Stimulated activated CD4-positive, alpha-beta T cell treated with anti-CD3 and anti-CD28 coated beads, Interleukin-4, amount 100 ng/mL, for 24 hours (primary cell): ENCODE measurements at places on chromosomes 7 and 10.

- DNase-seq, result no peak
Observed at GRCh38 chr10:20993830-20994527, 96.9 kb upstream of the NEBL start.

GRCh38 chr10:122864901-122865300 lies 14.5 kb downstream of the FAM24B start:
- no peak for DNase-seq

DNA sequence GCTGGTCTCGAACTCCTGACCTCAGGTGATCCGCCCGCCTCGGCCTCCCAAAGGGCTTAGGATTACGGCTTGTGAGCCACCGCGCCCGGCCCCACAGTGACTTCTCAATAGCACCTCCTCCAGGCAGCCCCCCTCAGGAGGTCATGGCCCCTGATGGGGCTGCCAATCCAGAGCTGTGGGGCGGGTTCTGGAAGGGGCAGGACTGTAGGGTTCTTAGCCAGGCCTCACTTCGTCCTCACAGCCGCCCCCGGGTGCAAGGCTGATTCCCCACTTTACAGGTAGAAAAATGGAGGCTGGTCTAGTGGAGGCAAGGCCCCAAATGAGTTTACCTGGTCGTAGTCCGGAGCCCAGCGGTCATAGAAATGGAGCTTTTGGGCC lies 638 bp downstream of the METTL27 start:
- DNase-seq, result no peak

- no peak for DNase-seq
Observed at GRCh38 chr10:50653758-50654157, 30.0 kb upstream of the SGMS1 start.

GRCh38 chr7:148609045-148609725 lies 18.6 kb downstream of the C7orf33 start:
- DNase-seq, result no peak

DNA sequence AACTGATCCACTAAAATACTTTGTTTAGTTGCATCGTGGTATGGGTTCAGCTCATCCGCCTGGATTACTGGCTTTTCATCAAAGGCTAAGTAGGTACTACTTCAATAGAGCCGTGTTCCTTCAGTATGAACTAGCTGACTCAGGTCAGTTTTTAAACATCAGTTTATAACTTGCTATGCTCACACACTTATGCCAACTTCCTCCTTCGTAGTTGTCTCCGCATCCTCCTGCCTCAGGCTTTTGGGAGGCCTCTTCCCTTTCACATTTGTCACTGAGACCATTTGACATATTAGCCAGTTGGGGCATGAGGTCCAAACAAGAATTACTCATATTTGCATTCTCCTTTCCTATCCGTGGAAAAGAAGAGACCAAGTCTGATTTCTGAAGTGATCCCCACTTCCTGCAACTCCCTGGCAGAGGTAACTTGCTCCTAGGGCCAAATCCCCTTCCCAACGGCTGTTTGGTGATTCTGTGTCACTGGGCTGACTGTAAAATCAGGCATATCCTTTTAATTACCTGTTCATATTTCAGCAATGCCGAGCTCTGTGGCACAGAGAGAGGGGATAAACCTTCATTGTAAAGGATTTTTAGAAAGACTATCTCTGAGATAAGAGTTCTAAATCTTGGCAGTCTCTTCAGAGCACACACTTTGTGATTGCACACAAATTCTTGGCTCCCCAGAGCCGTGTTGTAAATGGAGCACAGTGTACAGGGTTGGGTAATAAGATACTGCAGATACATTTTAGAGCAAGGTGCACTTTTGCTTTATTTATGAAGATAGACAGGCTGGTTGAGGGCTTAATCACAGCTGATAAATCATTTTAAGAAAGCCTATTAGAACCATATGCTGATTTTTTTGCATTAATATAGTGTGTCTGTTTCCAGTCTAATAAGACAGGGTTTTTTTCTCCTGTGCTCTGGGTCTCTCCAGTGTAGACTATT lies 108.0 kb downstream of the CREB5 start:
- DNase-seq, result no peak

DNA sequence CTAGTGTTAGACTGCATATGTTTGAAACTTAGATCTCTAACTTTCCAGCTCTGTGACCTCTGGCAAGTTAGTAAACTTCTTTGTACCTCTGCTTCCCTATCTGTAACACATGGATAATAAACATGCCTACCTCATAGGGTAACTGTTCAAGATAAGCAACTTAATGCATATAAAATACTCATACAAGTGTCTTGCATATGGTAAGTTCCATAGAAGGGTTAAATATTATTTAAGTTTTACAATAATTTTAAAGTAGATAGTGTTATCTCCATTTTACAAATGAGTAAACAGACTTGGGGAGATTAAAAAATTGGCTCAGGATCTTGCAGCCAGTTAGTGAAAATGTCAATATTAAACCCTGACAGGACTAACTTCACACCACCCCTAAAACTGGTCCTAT lies 30.1 kb upstream of the CD36 start:
- DNase-seq, result no peak

- DNase-seq, result no peak
Observed at GRCh38 chr7:113374955-113375354, 256.6 kb upstream of the SMIM30 start.

GRCh38 chr7:7178906-7179305 lies 3.4 kb upstream of the C1GALT1 start:
- DNase-seq, result no peak

GRCh38 chr7:908159-908581 lies 31.8 kb downstream of the GET4 start:
- DNase-seq, result no peak

GRCh38 chr10:109030581-109031210 lies 892.6 kb downstream of the XPNPEP1 start:
- DNase-seq, result no peak
